ENCODE measurements at places on chromosomes 1 and 21.

DNA sequence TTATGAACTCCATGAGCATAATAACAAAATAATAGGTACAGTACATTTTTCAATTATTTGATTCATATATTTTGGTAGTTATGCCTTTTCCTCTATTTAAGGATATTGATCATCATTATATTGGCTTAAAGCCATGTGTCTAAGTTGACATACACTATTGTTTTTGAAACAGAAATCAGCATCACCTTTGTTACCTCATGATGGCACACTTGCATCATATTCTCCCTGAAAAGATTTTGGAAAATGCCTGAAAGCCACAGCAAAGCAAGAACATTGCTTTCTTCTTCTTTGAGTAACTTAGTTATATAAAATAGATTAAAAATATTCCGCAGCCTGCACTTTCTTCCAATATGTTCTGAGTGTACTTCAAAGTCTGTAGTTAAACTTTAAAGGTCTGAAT lies 33.3 kb downstream of the TMPRSS15 start:
- no peak for DNase-seq

- DNase-seq, result peak; percentile 47
These were observed 11.4 kb upstream of the BCAR3 start for GRCh38 chr1:93692983-93693591.

- DNase-seq, result no peak
These were observed 63.2 kb downstream of the PRDM2 start for GRCh38 chr1:13763222-13763621.

DNA sequence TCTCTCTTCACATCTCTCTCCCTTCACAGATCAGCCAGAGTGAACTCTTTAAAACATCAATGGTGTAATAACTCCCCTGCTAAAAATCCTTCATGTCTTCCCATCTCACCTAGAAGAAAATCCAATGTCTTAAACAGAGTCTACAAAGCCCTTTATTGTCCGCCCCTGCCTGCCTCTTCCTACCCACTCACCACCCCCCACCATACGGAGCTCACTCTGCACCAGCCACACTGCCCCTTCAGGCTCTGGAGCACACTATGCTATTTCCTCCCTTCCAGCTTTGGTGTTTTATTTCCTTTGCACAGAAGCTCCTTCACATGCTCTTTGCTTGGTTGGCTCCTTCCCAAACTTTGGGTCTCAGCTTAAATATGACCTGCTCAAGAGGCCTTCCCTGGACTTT lies 10.2 kb downstream of the CAMK1G start:
- no peak for DNase-seq

DNA sequence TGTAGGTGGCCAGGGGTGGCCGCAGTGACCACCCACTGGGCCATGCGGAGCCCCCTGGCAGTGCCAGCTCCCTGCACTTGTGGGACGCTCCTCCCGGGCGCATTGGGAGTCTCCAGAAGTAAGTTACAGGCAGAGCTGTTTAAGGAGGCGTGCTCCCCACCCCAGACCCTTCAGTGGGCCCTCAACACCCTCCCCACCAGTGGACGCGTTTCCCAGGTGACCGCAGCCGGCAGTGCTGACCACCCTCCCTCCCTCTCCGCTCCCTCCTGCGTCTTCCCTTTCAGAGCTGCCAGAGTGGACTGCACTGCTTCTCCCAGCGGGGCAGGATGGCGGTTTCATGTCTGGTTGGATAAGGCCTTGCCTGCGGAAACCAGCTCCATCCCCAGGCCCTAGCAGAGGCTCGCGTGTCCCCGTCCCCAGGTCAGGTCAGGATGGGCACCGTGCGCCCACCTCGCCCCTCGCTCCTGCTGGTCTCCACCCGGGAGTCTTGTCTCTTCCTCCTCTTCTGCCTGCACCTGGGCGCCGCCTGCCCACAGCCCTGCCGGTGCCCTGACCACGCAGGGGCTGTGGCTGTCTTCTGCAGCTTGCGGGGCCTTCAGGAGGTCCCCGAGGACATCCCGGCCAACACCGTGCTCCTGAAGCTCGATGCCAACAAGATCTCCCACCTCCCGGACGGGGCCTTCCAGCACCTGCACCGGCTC lies 1.1 kb downstream of the LRRC3 start:
- DNase-seq, result no peak

GRCh38 chr1:107648071-107648470 lies 316.9 kb downstream of the VAV3 start:
- no peak for DNase-seq

GRCh38 chr1:54172614-54173599 lies 20.1 kb upstream of the CDCP2 start:
- DNase-seq, result no peak

GRCh38 chr1:159302095-159302494 lies at the start of gene FCER1A:
TSS of gene FCER1A (plus strand) at chr1:159302336. CDS start at chr1:159302365, 29 bp downstream.
- DNase-seq, result no peak

DNA sequence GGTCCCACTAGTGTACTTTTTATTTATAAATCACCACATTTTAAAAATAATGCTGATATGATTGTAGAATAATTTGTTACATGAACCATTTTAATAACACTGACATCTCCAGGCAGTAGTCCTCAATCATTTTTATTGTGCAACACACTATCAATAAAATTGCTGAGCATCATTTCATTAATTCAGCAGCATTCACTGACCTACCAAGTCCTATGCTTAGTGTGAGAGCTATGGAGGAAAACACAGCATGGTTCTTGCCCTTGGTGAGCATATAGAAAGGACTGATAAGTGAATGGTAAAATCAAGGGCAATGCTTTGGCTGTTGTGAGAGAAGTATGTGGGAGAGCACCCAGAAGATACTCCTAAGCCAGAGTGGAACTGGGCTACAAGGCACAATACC lies 119.7 kb downstream of the KCNT2 start:
- no peak for DNase-seq

- DNase-seq, result no peak
These were observed 1.1 kb downstream of the FOXO6 start for GRCh38 chr1:41362357-41362721.

- no peak for DNase-seq
These were observed 5.0 kb downstream of the AGT start for GRCh38 chr1:230708631-230709580.

- no peak for DNase-seq
These were observed 574.7 kb upstream of the ADGRL2 start for GRCh38 chr1:81225789-81226602.

- DNase-seq, result no peak
These were observed 33.6 kb downstream of the HENMT1 start for GRCh38 chr1:108627256-108627655.

GRCh38 chr1:58886611-58887010 lies 102.8 kb upstream of the JUN start:
- no peak for DNase-seq

DNA sequence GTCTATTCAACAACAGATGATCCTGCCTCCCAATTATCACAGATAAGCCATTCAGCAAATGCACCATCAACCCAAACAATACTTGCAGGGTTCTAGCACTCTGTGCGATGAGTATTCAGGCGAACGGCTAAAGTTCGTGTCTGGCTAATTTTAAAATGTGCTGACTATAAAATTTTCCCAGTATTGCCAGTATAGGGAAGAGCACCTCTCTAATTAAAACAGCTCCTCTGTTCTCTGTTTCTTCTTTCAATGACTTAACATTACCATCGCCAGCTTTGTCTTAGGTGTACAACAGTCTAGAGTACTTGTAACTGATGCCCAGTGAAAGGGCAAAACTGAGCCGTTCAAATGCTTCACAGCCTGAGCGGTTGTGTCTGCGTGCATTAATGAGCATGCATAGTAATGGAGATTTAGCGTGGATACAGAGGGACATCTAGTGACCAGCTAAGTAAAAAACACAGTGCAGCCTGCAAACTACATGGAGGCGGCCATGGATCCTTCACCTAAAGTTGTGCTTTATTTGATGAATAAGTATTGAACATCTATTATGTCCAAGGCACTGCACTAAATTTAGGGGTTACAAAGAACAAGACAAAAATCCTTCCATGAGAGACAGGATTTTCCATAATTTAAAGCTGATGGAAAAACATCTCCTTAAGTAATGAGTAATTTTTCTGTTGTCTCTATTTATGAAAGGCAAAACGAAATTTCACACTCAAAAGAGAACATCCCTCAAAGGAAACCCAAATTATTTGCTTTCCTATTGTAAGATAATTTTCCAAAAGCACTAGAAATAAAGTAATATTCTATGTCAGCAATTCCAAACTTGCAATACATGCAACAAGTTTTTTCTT lies 120.0 kb downstream of the SETD4 start:
- DNase-seq, result no peak

DNA sequence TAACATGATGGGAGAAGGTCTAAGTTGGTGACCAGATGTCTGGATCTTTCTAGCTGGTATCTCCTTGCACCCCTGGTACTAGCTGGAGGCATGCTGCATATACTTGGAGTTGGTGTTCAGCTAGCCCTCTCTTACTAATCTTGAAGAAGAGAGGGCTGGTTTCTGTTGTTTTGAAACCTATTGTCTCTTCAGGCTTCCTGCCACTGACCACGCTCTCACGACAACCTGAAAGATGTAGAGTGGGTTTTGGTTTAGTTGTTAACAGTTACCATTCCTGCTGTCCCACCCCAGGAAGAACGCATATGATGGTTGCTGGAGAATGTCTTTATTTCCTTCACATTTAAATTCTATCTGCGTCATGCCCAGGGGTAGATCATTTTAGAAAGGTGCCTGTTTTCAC lies 3.6 kb downstream of the MAN1C1 start:
- no peak for DNase-seq

- peak; percentile 30 for DNase-seq
These were observed 788 bp upstream of the EDEM3 start for GRCh38 chr1:184755226-184756065.

DNA sequence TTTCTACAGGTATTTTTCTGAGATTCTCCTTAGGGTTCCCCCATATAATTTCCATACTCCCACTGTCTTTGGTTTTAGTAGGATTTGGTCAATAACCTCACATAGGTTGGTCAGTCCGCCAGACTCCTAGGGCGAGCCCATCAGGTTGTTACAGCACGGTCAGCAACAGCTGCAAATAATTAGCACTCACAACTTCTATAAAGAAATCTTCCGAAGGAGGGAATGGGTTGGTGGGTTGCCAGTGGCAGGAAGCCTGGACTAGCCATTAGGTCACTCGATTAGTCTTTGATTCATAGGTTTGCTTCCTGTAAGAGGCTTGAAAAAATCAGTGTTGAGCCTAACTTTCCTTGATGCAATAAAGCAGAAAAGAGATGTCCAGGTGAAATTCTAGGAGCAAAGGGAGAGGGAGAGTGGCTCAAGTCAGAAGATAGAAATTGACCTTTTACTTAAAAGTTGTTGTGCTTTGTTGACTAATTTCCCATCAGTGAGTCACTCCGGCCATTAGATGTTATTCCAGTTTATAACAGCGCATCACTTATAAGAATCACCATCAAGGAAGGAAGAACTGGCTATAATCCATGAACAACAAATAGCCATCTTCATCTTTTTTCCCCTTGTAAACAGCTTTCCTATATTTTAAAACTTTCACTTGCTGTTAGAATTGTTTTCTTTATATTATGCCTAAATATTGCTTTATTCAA lies 88.3 kb downstream of the TPR start:
- DNase-seq, result no peak

GRCh38 chr1:28592321-28593071 lies 431 bp downstream of the RAB42 start:
- no peak for DNase-seq

DNA sequence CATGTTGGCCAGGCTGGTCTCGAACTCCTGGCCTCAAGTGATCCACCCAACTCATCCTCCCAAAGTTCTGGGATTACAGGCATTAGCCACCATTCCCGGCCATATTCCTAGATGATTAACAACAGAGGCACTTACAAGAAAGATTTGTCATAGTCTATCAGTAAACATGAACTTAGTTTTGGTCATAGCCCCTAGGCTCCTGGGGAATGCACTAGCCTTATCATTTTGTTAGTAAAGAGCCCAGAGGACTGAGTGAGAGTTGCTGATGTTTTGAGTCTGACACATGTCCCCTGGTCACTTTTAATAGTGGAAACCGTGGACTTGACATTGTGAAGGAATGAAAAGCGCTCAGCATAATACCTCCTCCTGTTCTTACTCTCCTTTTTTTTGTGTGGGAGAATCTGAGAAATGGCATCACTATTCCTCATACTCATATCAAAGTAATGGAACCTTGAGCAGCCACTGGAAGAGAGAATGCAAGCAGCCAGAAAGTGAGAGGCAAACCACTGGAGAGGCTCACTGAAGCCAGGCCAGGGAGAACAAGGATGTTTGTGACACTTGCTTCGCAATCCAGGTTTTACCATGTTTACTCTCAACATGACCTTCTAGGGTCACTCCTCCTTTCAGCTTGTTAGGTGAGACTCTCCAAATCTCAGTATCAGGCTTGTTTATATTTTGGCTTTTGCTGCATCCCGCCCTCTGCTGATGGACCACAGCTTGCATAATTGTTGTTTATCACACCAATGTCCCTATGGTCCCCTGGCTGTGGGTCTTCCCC lies 14.8 kb downstream of the ATP1B1 start:
- DNase-seq, result no peak

DNA sequence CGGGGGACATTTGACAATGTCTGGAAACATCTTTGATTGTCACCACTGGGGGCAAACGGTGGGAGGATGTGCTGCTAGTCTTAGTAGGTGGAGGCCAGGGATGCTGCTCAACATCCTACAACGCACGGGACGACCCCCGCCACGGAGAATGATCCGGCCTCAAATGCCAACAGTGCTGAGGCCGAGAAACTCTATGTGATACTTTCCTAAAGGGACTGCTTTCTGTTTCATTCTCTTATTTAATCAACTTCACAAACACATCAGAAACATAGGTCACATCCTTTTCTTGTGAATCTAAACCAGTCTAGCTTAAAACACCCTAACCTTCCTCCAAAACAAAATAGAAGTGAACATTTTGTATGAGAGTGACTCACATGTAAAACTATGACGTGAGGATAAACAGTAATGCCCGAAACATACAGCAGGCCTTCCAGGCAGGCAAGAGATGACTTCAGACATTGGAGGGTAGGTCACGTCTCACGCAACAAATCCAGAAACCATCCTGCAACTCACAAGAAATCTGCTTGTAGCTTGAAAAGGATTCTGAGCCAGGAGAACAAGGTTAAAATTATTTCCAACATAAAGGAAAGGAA lies 37.2 kb upstream of the ETS2 start:
- peak; percentile 72 for DNase-seq

- no peak for DNase-seq
These were observed 102.3 kb downstream of the OMA1 start for GRCh38 chr1:58443986-58444868.

GRCh38 chr1:17849216-17849615 lies 94.1 kb downstream of the ACTL8 start:
- DNase-seq, result no peak

- DNase-seq, result no peak
These were observed 108.7 kb upstream of the COL6A1 start for GRCh38 chr21:45872902-45873301.

- no peak for DNase-seq
These were observed 34.4 kb downstream of the CAPN9 start for GRCh38 chr1:230781594-230781993.

Measured in activated naive CD4-positive, alpha-beta T cell treated with Interleukin-2 at 50 U/mL for 16 hours (primary cell).